ENCODE measurements at places on chromosomes 6 and 20.

- DNase-seq: peak; percentile 76
Measured at GRCh38 chr6:42405021-42405420, 46.7 kb downstream of the TRERF1 start.

DNA sequence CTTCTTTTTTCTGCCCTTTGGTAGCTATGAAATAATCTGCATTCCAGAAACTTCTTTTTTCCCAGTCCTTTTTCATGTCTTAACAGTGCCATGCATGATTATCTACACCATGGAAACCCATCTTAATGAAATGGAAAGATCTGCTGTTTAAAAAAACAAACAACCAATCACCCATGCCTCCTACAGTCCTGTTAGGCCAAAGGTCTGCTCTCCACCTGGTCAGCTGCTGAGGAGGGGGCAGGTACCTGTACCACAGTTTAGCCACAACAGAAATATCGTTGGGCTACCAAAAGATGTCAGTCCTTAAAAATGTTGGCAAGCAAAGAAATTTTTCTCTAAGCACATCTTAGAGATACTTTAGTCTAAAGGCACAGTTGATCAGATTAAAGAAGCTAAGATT is 112.6 kb downstream of the SLC16A10 start:
- DNase-seq: no peak

DNA sequence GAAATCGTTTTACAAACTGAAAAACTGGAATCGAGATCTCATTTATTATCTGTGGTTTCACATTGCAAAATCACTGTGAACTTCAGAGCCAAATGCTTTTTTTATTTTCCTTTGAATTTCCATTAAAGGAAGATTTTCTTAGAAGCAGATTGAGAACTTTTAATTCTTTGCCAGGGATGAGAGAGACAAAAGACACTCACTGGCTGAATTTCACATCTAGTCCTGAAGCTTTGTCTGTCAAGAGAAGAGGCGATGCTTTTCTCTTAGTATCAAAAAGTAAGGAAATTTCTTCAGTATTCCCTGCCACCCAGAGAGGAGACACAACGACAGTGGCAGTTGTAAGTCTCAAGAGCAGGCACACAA is 141.8 kb downstream of the TMEM200A start:
- DNase-seq: no peak

- DNase-seq: no peak
Measured at GRCh38 chr6:155587817-155588216, 132.2 kb upstream of the NOX3 start.

DNA sequence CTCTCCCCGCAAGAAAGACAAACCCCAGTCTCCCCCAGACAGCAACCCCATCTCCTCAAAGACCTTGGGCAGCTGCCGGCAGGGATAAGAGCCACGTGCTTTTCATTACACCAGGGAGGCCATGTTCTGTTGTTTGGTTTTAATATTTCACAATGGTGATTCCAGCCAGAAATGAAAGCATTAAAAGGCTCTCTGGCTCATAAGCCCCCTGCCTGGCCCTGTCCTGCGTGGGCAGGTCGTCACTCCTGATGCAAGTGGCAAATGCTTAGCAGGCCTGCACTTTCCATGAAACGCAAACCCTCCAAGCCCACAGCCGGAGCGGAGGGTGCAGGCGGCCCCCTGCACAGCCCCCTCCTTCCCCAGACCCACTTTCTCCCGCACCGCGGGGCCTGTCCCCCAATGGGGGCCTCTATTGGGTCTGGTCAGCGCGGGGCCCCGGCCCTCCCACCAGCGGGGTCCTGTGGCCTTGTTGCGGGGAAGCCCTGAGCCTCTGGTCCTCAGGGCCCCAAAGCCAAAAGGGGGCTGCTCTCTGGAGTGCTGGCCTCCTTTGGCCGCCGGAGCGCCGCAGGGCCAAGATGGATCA is 77.2 kb downstream of the TMEM242 start:
- DNase-seq: no peak

- no peak for DNase-seq
Measured at GRCh38 chr20:8662433-8662954, 406.4 kb upstream of the PLCB4 start.

GRCh38 chr6:125749173-125749864 is at the start of gene HEY2:
Gene HEY2, plus strand, starts transcription at chr6:125749632. Its CDS starts 145 bp downstream, at chr6:125749777.
- DNase-seq: peak; percentile 72

DNA sequence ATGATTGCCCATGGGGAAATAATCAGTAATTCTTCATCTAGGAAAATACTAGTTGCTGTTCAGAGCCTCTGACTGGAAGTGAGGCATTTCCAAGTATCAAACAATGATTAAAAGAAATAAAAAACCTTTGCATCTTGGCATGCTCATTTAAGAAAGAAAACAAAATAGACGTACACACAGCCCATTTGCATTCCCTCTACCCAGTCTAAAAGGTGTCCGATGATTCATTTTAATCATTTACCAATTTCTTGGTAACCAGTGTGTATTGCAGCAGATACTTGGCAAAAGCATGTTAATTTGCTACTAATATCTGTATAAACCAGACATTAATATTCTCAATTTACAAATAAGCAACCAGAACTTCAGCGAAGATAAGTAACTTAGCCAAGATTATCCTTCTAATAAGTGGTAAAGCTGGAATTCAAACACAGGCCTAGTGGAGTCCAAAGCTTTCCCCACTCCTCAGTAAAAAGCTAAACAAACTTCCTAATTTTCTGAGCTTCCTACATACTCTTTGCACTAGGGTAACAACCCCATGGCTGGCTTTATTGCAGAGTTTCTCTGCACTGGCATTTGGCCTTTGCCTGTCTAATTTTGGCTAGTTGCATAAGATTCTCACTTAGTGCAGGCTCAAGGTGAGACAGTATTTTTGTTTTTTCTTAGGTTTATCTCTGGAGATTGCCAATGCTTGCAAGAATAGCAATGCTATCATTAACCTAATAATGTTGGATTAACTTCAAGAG is 338.1 kb downstream of the PRKN start:
- DNase-seq: no peak

- no peak for DNase-seq
Measured at GRCh38 chr6:137162692-137163306, 10.6 kb downstream of the IL22RA2 start.

DNA sequence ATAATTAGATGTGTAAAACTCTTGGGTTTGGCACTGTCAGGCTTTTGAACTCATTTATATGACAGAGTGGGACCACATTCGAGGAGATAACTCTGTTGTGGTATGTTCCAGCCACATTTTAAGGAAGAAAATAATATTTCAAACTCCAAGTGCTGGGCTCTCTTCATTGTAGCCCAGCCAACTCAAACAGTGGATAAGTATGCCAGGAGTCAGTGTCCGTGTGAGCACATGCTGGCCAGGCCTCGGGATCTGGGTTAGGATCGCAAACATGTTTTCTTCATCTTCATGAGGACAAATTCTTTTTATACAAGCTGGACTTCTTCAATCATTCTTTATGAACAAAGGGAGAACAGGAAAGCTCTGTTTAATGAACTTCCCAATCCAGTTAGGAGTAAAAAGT is 497.5 kb downstream of the MAFB start:
- no peak for DNase-seq

GRCh38 chr6:131443514-131443913 is 129.5 kb upstream of the ARG1 start:
- DNase-seq: no peak

DNA sequence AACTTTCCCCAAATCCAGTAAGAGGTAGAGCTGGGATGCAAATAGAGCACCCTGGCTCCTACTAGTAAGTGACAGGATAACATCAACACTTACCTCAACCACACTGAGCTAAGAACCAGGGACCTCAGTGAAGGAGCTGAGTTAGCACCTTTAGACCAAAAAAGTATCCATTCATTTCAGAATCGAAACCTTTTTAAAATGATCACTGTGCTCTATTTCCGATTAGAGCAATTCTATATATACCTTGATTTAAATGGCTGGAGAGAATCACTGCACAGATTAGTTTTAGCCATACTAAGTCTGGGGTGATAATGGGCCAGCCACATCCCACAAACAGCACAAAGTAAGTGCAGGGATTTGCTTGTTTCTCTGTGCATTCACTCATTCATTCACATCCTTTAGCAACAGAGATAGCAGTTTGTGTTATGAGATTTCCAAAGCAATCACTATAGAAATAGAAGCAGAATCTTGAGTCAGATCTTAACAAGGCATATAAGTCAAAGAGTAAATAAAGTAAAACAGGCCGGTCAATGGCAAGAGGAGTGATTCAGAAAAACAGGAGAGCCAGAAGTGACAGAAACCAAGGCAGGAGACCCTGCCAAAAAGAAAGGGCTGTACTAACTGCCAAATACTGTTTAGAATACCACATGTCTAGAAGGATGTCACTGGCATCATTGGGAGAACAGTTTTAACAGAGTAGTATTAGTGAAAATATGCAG is 136.3 kb downstream of the KIF13A start:
- peak; percentile 45 for DNase-seq

DNA sequence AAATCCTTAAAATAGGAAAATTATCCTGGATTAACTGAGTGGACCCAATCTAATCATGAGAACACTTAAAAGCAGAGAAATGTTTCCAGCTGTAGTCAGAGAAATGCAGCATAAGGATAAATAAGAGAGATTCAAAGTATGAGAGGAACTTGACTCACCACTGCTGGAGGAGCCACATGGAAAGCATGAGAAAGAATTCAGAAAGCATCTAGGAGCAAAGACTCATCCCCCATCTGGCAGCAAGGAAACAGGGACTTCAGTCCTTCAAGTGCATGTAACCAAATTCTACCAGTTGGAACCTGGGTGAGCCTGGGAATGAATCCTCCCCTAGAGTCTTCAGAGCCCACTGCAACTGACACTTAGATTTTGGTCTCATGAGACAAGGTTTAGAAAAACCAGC is 33.7 kb downstream of the RNF146 start:
- peak; percentile 90 for DNase-seq

DNA sequence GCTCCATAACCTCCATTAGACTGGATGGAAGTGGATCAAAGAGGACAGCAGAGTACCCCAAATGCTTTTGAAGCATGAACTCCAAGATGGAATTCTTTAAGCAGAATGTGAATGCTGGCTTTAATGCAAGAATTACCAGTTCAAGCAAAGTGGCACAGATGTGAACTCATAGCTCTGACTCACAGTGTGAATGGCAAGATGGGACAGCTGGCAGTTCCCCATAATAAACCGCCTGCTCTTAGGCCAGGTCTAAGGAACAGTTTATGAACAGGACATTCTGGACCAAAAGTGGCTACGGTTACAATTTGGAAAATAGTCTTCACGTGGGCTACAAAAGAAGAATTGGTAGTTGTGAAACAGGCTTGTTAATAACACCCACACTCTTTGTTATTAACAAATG is 76.5 kb downstream of the SPTLC3 start:
- DNase-seq: no peak

- no peak for DNase-seq
Measured at GRCh38 chr6:109531446-109531845, 48.4 kb upstream of the ZBTB24 start.

DNA sequence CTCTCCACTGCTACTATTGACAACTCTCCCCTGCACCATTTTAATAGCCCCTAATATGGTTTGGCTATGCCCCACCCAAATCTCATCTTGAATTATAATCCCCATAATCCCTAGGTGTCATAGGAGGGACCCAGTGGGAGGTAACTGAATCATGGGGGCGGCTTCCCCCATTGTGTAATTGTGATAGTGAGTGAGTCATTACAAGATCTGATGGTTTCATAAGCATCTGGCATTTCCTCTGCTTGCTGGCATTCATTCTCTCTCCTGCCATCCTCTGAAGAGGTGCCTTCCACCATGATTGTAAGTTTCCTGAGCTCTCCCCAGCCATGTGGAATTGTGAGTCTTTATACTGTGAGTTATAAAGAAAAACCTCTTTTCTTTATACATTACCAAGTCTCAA is 74.1 kb upstream of the TCF21 start:
- DNase-seq: peak; percentile 45

- DNase-seq: no peak
Measured at GRCh38 chr20:17681726-17682102, 328 bp downstream of the RRBP1 start.

DNA sequence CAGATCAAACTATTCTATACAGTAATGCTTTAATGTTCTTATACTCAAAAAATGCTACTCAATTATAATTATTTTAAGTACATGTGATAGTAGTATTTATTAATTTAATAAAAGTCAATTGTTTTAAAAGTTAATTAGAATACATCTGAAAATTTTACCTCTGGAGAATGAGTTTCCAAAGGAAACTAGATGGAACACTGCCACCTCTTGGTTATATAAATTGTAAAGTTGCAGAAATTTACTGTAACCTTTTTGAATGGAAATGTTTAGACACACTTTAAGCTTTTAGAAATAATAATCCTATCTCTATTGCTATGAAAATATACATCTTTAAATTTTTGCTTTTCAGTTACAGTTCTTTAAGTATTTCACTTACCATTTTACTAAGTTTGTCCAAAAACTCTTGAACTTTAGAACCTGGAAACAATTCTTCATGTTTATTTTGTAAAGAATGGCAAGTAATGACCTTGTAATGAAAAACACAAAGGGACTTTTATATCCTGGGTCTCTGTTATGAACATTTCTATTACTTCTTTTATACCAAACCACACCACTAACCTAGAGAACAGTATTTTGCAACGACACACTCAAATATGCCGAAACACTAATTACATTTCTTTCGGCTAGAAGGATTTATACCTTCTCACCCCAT is 10.9 kb upstream of the BMP5 start:
- DNase-seq: no peak

GRCh38 chr20:38085026-38085425 is 51.5 kb downstream of the RPRD1B start:
- DNase-seq: no peak

GRCh38 chr20:49310705-49311104 is 32.8 kb upstream of the ZNFX1 start:
- no peak for DNase-seq

DNA sequence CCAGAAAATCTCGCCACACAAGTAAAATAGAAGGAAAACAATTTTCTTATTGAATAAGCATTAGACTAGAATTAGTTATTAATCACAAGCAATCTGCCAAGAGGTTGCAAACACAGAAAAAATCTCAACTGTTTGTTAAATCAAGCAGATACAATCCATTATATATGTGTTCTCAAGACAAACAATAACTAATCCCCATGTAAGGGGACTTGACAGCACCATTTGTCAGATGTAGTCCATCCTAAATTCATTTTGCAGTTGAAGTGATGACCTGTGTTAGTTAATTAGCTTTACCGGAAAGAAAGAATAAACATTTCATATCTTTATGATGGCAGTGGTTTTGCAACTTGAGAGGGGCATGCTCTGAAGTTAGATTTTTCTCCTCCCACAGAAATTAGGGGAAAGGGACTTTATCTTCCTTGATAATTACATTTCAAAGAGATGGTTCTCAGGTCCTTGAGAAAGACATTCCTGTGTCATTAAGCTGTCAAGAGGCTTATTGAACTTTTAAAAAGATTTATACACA is 1588.0 kb downstream of the GRIK2 start:
- DNase-seq: no peak

GRCh38 chr6:56652231-56652630 is 9.5 kb upstream of the DST start:
- DNase-seq: peak; percentile 81

GRCh38 chr6:147949981-147950622 is 392.5 kb upstream of the SASH1 start:
- DNase-seq: peak; percentile 29

- DNase-seq: peak; percentile 71
Measured at GRCh38 chr6:148530976-148531375, 188.3 kb downstream of the SASH1 start.

Data from astrocyte (in vitro differentiated cells and primary cell).